Ovary (tissue), 10 donors: ENCODE measurements at places on chromosomes 5 and 9. TPM values are rescaled to one million over a fixed set of nuclear protein-coding genes. Genes with fewer than 3 reads are reported as not detected.

PLPP7 gene
- total RNA-seq, result 9.8 TPM

GMCL2 gene
- total RNA-seq, result not detected

GTF2H2 gene
- total RNA-seq, result 5.4 TPM

PCDHA9 gene
- 0.34 TPM for total RNA-seq

UTP15 gene
- 16.2 TPM for total RNA-seq

C5orf52 gene
- not detected for total RNA-seq

C5orf34 gene
- 0.48 TPM for total RNA-seq

FAM221B gene
- not detected for total RNA-seq

ANKRD18B gene
- total RNA-seq, result not detected

DNA sequence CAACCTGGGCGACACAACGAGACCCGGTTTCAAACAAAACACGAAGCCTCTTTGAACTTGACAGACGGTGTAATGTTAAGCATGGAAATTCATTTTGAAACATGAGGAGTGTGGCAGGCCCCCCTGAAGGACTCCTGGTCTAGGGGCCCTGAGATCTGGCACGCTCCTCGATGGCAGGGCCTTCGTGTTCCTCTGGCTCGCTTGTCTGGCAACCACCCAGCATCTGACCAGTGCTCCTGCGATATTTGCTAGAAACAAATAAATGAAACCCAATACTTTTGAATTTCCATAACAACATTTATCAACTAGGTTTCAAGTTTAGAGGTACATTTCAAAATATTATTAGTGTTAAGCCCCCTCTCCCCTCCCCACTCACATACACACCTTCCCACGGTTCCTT lies 193.0 kb downstream of the ERCC6L2 start:
- peak; percentile 72 for DNase-seq
- no peaks in the 10 kb centered on the region for H3K27me3 ChIP-seq
- H3K4me3 ChIP-seq, result no peak overlapping the region
- peaks cover 15% of the 10 kb centered on the region for H3K4me1 ChIP-seq
- no peak overlapping the region for H3K27ac ChIP-seq

DNA sequence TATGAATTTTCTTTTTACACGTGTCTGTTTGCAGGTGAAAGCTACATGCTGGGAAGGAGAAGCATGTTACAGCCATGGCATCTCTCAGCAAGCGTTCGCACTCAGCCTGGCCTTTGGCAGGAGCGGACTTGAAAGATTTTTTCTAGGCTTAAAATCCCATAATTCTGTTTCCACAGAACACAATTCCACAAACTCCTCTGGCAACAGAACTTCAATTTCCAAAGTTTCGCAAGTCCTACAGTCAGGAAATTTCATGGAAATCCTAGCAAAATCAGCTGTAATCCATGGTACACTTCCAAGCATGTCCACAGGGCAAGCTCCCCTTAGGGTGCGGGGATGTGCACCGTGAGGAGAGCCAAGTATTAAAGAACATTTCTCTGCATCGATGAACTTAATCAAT lies 35.9 kb downstream of the SUB1 start:
- no peak overlapping the region for H3K4me3 ChIP-seq
- no peaks in the 10 kb centered on the region for H3K27me3 ChIP-seq
- DNase-seq, result no peak
- no peaks in the 10 kb centered on the region for H3K36me3 ChIP-seq
- H3K4me1 ChIP-seq, result no peaks in the 10 kb centered on the region

- H3K27ac ChIP-seq, result no peak overlapping the region
- H3K4me3 ChIP-seq, result no peak overlapping the region
- H3K36me3 ChIP-seq, result no peaks in the 10 kb centered on the region
- H3K4me1 ChIP-seq, result no peaks in the 10 kb centered on the region
- no peak for DNase-seq
- no peaks in the 10 kb centered on the region for H3K27me3 ChIP-seq
Observed at GRCh38 chr5:143801252-143801939, 10.6 kb upstream of the HMHB1 start.

GRCh38 chr5:18000744-18001143 lies 366.5 kb downstream of the TAF11L14 start:
- no peak overlapping the region for H3K27ac ChIP-seq
- H3K4me1 ChIP-seq, result no peaks in the 10 kb centered on the region
- no peaks in the 10 kb centered on the region for H3K36me3 ChIP-seq
- no peak overlapping the region for H3K4me3 ChIP-seq
- no peaks in the 10 kb centered on the region for H3K27me3 ChIP-seq
- DNase-seq, result no peak

DNA sequence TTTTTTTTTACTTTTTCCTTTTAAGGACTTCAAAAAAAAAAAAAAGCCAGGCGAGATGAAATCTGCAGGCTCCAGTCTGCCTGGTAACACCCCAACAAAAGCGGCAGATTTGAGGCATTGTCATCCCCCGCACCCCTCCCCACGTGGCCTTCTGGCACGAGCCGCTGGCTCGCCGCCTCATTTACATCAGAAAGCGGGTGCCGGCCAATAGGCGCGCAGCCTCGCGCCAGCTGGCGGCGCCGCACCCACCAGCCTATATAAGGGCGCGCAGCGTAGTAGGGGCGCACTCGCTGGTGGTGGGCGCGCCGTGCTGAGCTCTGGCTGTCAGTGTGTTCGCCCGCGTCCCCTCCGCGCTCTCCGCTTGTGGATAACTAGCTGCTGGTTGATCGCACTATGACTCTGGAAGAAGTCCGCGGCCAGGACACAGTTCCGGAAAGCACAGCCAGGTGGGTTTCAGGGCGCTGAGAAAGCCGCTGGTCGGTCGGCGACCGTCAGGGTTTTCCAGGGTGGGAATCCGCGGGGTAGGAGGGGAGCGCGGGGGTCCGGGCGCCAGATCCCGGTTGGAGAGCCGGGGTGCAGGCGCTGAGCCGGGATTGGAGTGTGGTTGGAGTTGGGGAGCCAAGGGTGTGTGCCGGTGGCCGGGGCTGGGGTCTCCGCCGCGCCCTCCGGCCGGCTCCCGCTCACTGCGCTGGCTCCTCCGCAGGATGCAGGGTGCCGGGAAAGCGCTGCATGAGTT lies at the start of gene GADD45G:
Gene GADD45G, plus strand, starts transcription at position 284 of the 736 bp plus-strand sequence. Its CDS starts 110 bp downstream, at position 394.
- no peaks in the 10 kb centered on the region for H3K27me3 ChIP-seq
- no peaks in the 10 kb centered on the region for H3K36me3 ChIP-seq
- peak within 1 kb of the TSS; percentile 74 for H3K4me3 ChIP-seq
- H3K27ac ChIP-seq, result peak within 1 kb of the TSS; percentile 80
- DNase-seq, result peak; percentile 94

GRCh38 chr5:68446487-68446894 lies 230.9 kb downstream of the PIK3R1 start:
- no peaks in the 10 kb centered on the region for H3K4me1 ChIP-seq
- no peaks in the 10 kb centered on the region for H3K27me3 ChIP-seq
- no peak overlapping the region for H3K27ac ChIP-seq
- no peaks in the 10 kb centered on the region for H3K36me3 ChIP-seq
- H3K4me3 ChIP-seq, result no peak overlapping the region

DNA sequence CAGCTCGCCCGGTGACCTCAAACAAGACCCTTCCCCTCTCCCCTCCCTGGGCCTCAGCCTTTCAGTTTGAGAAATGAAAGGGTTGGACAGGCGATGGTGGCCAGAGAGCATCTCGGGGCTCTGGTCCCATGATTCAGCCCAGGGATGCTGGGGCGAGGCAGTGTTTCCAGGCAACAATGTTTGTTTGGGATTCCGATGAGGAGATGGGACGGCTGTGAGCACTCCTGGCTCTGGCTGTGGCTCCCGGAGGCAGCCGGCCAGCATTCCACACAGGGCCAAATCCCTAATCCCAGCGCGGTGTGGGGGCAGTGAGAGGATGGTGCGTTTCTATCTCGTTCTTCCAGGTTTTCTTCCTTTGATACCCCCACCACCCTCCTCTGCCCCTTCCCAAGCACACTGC lies 66.0 kb downstream of the HMCN2 start:
- peaks cover 7% of the 10 kb centered on the region for H3K4me1 ChIP-seq
- no peaks in the 10 kb centered on the region for H3K27me3 ChIP-seq
- no peak overlapping the region for H3K4me3 ChIP-seq
- DNase-seq, result no peak

- no peaks in the 10 kb centered on the region for H3K4me1 ChIP-seq
- H3K27me3 ChIP-seq, result no peaks in the 10 kb centered on the region
Observed at GRCh38 chr5:80299601-80300000, 20.2 kb upstream of the SPZ1 start.

- no peak overlapping the region for H3K4me3 ChIP-seq
- no peaks in the 10 kb centered on the region for H3K27me3 ChIP-seq
- no peaks in the 10 kb centered on the region for H3K4me1 ChIP-seq
- DNase-seq, result no peak
- no peak overlapping the region for H3K27ac ChIP-seq
- H3K36me3 ChIP-seq, result no peaks in the 10 kb centered on the region
Observed at GRCh38 chr5:56962286-56962685, 10.4 kb upstream of the MIER3 start.

DNA sequence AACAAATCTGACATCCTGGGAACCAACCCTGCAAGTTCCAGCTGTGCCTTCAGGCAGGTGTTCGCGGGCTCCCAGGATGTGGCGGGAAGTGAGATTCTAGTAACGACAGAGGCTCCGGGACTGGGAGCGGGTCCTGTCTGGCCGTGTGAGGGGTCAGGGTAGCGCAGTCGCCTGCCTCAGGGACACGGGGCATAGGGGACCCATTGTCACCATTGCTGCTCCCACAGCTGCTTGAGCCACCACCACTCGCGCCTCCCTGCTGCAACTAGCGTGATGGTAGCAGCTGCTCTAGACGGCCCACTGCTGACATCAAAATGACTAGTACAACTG lies 468.5 kb downstream of the CDH9 start:
- H3K27ac ChIP-seq, result no peak overlapping the region
- no peak for DNase-seq
- H3K4me1 ChIP-seq, result no peaks in the 10 kb centered on the region
- no peak overlapping the region for H3K4me3 ChIP-seq
- no peaks in the 10 kb centered on the region for H3K27me3 ChIP-seq
- H3K36me3 ChIP-seq, result no peaks in the 10 kb centered on the region
